CD4-positive, alpha-beta T cell treated with Interleukin-15 for 1 hour (primary cell): ENCODE measurements at places on chromosomes 5 and 9.

DNA sequence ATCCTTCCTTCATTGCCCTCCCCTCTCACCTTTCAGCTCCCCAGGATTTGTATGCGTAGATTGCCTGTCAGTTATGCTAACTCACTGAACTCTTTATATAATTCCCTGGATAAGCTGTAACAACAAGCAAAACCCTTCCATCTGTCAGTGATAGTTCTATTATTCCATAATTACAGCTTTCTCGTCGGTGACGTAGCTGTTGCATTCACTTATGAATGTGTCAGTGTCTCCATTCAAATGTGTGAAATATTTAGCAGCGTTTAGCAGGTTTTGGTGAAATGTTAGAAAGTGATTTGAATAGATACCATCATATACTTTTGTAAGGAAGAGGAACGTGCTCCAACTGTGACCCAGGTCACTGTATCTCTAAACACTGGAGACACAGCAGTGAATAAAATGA, 45.2 kb downstream of the PIP5K1B start:
- no peak for DNase-seq

DNA sequence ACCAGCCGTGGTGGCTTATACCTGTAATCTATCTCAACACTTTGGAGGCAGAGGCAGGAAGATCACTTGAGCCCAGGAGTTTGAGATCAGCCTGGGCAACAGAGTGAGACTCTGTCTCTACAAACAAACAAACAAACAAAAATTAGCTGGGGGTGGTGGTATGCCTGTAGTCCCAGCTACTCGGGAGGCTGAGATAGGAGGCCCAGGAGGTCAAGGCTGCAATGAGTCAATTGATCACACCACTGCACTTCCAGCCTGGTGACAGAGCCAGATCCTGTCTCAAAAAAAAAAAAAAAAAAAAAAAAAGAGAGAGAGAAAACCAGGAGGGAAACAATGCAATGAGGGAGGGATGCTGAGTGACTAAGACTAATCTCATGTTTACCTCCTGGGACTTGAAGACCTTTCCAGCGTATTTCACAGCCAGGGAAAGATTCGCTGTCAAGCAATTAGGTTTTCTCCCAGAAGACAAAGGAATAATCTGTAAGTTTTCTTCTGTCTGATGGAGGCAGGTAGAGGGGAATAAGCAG, 51.1 kb upstream of the MIER3 start:
- DNase-seq, result no peak

GRCh38 chr5:79738349-79738748, 48.7 kb downstream of the CMYA5 start:
- DNase-seq, result no peak

GRCh38 chr9:70049236-70049635, 5.6 kb downstream of the MAMDC2 start:
- DNase-seq, result no peak

DNA sequence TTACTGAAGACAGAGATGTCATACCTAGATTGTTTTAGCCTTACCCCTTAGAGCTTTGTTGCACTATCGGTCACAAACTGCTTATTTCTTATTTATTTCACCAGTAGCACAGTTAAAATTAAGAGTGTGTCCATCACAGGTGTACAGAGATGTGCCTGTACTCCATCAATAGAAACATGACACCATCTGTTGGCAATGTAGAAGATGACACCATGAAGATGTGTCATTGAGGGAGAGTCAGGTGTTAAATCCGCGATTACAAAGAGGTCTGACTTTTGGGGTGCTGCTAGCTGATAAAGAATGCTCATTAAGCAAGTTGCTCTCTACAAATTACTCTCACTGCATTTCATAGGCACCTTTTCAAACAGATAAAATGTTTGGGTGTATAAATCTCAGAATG, 164.4 kb downstream of the SMARCA2 start:
- no peak for DNase-seq

- no peak for DNase-seq
Measured at GRCh38 chr5:164053123-164053522, 547.7 kb downstream of the MAT2B start.

GRCh38 chr9:131677444-131678180, 62.3 kb downstream of the RAPGEF1 start:
- no peak for DNase-seq

DNA sequence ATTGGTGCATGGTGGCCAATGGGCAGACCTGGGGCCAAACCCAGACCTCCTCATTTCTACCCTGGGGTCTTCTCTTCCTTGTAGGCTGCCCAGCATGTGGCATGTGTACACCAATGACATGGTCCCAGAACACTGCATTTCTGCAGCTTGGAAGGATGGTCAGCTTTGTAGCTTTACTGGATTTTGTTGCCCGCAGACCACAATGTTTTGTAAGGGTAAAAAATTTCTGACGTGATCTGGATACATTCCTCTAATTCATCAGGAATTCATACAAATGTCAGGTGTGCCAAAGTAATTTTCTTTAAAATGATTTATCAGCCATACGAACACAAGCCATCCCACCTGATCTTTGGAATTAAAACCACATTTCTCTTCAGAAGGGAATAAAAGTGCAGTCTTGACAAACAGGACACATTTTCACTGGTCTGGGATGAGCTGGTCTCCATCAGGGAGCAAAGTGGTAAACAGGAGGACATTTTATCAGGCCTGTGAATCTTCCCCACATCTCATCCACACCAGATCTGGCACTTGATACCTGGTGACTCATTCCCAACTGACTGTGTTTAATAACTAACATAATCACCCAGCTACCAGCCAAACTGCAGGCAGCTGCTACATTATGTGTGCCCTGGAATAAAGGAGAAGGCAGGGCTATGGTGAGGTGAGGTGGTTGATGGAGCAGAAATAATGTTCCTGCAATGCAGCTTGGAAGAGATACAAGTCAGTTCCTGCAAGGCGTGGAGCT, 103.9 kb downstream of the SPOCK1 start:
- no peak for DNase-seq

GRCh38 chr5:23316060-23316591, 191.3 kb upstream of the PRDM9 start:
- DNase-seq, result no peak
